Suprapubic skin (tissue), 4 donors: ENCODE measurements at places on chromosomes 12 and 14. TPM values are rescaled to one million over a fixed set of nuclear protein-coding genes. Genes with fewer than 3 reads are reported as not detected.

DNA sequence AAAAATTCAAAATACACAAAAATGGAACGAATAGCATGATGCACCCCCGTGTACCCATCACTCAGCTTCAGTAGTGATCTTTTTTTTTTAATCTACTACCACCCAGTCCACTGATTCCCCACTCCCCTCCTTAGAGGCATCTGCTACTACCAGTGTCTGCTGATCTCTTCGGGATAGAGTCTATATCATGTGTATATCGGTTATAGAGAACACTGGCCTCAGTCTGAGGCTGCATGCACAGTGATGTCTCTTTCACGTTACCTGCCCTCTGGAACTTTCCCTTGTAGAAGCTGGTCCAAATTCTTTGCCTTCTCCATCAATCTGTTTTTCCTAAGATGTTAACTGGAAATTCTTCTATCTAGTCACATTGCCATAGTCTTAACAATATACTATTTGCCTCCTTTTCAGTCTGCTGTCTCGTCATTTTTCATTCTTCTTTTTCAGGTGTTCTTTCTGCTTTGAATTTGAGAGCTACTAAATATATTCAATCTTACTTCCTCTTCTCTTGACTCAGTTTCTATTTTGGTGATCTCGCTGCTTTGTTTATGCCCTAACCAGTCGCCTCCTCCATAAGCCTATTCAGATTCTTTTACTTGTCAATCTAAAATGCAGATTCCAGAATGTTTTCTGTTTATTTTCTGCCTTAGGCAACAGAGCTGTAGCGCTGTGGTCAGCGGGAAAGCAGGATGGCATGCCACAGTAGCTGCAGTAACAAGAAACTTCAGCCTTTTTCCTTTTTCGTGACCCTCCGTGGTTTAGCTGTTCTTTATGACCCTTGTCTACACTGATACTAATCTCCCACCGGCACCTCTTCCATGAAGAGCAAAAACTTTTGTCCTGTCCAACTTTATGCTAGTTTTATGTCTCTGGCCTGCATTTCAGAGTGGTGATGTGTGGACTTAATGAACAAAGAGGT is 67.0 kb downstream of the FBXW8 start:
- no peak for DNase-seq

DNA sequence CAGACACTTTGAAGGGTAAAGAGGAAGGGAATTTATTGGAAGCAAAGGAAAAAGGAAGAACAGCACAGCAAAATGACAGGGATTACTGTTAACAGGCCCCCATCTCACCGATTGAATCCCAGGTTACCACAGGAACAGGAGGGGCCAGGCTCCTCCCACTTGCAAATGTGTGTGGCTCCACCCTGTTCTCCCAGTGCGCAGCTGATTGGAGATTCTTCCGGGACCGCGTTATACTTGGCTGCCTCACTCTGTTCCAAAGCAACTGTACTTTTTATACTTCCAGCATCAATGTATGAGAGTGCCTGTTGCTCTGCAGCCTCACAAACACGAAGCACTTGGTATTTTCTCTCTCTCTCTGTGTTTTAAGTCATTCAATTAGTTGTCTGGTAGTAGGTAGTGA is 273.6 kb upstream of the MDGA2 start:
- DNase-seq = no peak

CCDC197 gene
- not detected for total RNA-seq

GRCh38 chr12:121507245-121507644 is 73.6 kb downstream of the KDM2B start:
- no peak for DNase-seq
